ENCODE measurements at places on chromosomes 12 and 14.
A peak's percentile ranks its signal among the peaks of the same experiment; 100 is the strongest.

DNA sequence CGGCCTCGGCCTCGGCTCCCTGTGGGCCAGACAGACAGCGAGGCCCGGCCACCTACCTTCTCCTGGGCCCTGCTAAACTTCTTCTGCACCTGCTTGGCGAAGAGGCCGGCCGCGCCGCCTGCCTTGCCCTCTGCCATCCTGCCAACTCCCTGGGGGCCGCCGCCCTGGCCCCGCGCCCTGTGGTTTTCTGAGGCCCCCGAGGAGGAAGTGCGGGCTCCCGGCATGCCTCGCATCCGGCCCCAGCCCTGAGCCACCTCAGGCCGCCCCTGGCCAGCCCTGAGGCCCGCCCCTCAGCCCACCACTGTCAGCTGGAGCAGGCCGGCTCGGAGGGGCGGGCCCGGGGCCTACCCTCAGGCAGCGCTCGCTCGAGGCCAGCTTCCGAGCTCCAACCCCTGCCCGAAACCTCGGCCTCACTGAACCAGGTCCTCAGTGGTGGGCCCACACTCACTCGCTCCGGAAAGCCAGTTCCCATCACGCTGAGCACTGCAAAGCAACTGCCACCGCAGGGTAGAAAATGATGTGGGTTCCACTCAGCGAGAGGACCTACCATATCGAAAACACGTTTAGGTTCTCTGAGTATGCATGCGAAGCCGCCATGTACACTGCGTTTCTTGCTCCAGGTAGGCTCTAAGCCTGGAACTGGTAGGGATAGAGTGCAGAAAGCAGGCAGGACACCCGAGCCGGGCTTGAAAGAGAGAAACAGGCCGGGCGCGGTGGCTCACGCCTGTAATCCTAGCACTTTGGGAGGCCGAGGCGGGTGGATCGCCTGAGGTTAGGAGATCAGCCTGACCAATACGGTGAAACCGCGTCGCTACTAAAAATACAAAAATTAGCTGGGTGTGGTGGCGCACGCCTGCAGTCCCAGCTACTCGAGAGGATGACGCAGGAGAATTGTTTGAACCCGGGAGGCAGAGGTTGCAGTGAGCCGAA lies at the start of gene BIN2:
TSS of gene BIN2 (minus strand) at position 209 of the 930 bp plus-strand sequence. CDS start at position 137, 72 bp downstream.
- no peak for DNase-seq

- no peak for DNase-seq
These were observed 406.9 kb downstream of the LRFN5 start for GRCh38 chr14:42013559-42013958.

DNA sequence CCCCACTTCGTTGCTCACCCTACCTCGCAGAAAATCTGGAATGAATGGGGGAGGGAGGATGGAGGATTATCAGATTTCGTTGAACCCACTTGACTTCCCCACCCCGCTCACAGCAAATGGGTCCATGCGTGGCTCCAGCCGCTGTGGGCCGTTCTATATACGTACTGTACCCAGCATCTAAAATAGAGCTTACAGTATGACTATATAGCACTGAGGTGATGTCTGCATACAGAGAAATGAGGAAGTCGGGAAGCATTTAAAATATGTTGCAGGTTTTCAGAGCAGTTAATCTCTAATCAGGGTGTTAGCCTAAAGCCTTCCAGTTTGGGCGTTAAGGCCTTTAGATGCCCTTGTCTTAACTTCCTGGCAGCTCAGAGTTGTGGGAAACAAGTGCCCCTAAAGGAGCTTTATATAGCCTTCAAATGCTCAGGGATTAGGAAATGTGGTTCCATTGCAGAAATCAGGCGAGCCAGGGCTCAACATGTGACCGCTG lies 1.4 kb downstream of the BICDL1 start:
- DNase-seq = no peak

DNA sequence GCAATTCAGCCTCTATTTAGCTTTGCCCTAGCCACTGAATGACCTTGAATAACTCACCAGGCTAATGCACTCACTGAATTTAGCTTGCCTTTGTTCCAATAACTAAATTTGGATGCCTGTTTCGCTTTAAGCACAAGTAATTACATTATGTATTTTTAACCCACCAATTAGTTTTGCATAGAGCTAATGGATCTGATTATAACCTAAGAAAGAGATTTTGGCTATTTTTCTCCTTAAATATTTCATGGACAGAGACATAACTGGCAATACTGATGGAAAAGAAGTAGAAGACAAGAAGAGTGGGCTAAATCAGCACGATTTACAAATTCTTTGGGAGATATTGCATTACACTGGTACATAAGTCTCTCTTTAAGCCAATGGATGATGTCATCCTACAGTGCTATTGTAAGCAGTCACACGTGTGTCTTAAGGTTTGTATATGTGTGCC lies 85.7 kb downstream of the AKAP6 start:
- no peak for DNase-seq

- DNase-seq = no peak
These were observed 19.7 kb upstream of the FGD4 start for GRCh38 chr12:32379667-32380066.

GRCh38 chr12:6955108-6956020 lies 4.2 kb downstream of the PTPN6 start:
- DNase-seq = no peak

GRCh38 chr12:31220633-31221550 lies 105.1 kb downstream of the SINHCAF start:
- no peak for DNase-seq

GRCh38 chr12:122423258-122424165 lies 1.0 kb upstream of the CLIP1 start:
- DNase-seq = peak; percentile 65

DNA sequence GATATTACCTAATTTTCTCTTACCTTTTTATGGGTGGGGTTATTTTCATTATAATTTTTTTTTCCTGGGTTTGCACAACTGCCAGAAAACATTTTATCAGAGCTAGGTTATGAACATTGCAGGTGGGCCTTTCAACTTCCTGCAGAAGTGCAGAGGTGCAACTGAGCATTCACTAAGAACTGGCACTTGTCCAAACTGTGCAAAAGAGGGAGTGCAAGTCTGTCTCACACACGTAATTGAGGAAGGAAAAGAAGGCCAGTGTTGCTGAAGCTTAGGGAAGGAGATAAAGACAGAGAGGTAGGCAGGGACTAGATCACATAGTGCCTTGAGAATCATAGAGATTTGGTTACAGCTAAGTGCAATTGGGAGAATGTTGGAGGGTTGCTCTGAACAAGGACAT lies 14.1 kb upstream of the AMN1 start:
- peak; percentile 24 for DNase-seq

All from NCI-H2171 treated with DMSO at 0.1 percent for 48 hours (cell line).